Amniotic stem cell (primary cell): ENCODE measurements at places on chromosomes 16 and 17.

- DNase-seq, result no peak
Observed at GRCh38 chr16:31427441-31428278, 500 bp downstream of the COX6A2 start.

DNA sequence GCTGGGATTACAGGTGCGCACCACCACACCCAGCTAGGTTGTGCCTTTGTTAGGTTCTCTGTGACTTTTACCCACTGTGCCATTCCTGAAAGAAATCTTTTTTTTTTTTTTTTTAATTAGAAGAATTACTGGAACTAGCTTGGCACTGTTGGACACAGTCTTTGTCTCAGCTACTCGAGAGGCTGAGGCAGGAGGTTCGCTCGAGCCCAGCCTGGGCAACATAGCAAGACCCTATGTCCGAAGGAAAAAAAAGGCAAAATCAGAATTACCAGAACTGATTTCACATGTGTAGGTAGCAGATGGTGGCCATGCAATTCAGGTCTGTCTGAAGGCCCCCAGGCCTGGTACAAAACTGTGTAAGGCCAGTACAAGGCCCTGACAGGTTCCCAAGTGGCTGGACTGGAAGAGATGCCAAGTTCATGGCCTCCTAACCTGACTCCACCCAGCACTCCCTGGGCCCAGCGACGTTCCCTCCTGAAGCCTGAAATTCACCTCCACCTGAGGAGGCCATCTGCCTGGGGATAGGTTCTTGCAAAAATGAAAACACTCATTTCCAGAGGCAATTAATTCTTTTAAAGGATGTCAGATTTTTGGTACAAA, 23.0 kb downstream of the CARHSP1 start:
- DNase-seq, result no peak

- DNase-seq, result no peak
Observed at GRCh38 chr17:36926226-36926625, 11.0 kb upstream of the LHX1 start.

GRCh38 chr16:927406-927805, 43.4 kb downstream of the LMF1 start:
- no peak for DNase-seq

DNA sequence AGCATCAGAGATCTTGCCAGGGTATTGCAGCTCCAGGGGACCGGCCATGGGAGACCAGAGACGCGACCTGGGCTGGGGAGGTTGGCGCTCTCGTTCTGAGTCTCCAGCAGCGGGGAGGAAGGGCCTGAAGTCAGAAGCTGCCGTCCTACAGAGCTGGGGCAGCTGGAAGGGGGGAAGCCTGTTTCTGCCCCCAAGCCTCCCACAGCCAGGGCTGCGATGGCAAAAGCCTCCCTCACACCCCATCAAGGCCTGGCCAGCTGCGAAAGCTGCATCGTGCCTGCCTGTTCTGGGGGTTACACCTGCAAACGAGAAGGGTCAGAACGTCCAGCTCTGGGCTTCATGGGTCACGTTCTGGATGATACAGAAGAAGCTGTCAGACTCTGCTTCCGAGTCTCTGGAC, 26.1 kb downstream of the MAPK8IP3 start:
- no peak for DNase-seq

DNA sequence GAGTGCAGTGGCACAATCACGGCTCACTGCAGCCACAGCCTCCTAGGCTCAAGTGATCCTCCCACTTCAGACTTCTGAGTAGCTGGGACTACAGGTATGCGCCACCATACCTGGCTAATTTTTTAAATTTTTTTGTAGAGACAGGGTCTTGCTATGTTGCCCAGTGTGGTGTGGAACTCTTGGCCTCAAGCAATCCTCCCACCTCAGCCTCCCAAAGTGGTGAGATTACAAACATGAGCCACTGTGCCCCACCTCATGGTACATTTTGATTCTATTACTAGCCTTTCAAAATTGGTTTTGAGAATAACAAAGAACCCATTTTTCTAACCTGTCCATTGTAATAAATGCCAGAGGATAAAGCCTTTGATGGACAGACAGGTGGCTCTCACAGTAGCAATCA, 1.4 kb downstream of the CCDC43 start:
- DNase-seq, result no peak

GRCh38 chr16:53456625-53457024, 22.4 kb downstream of the RBL2 start:
- no peak for DNase-seq

DNA sequence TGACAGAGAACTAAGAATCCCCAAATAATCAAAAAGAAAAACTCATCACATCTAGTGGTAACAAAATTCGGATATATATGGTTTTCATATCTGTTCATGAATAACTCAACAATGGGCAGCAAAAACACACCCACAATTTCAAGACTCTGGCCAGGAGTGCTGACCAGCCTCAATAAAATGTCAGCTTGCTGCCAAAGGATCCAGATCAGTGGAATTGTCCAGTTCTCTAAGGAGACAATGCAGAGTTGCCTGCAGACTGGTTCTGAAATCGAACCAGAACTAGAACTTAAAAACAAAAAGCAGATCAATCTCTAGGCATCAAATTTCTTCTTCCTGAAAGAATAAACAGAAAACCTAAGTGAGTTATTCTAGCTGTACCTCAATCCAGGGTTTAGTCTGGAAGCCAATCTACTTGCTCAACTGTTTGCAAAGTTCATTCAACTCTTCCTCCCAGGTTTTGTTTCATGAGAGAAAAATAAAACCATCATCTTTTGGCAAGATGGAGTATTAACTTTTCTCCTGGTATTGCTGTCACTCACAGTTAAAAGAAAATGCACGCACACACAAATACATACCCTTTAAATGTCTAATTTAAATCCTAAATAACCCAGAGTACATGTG, 61.0 kb downstream of the CFDP1 start:
- DNase-seq, result peak; percentile 20

- DNase-seq, result no peak
Observed at GRCh38 chr17:79220201-79220712, 145.6 kb downstream of the ENGASE start.

DNA sequence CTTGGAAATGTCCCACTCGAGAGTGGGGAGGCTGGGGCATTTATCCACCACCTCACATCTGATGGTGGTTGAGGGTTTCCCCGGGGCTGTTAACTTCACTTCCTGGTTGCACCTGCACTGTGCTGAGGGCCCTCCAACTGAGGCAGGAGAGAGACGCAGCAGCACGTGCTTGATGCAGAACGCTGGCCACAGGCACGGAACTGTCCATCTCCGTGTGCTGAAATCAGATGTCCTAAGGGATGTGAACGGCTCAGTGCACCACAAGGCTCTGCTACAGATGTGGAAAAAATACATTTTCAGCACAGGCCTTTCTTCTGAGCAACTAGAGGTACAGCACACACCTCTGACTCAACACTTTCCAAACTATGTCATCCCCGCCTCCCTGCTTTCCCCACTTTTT, 114.8 kb upstream of the C16orf82 start:
- no peak for DNase-seq

- DNase-seq, result no peak
Observed at GRCh38 chr16:51012396-51012795, 138.7 kb downstream of the SALL1 start.
